ENCODE measurements at places on chromosomes 5 and 9.

GRCh38 chr9:115590011-115590410 lies 472.1 kb upstream of the TNC start:
- no peak for DNase-seq

DNA sequence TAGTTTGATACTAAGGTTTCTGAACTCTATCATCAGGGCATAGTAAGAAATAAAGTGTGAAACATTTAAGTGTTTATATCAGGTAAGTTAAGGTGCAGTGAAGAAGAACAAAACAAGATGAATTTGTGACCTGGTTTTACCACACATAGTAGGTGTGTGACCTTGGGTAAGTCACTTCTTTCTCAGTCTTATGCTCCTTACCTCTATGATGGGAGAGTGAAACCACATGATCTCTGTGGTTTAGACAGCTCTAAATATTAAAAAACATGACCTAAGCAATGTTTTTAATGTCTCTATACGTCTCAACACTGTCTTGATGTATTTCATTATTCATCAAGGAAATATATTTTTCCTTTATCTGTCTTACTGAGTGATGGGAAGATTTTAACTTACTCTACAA lies 629.6 kb upstream of the DMAC1 start:
- no peak for DNase-seq

DNA sequence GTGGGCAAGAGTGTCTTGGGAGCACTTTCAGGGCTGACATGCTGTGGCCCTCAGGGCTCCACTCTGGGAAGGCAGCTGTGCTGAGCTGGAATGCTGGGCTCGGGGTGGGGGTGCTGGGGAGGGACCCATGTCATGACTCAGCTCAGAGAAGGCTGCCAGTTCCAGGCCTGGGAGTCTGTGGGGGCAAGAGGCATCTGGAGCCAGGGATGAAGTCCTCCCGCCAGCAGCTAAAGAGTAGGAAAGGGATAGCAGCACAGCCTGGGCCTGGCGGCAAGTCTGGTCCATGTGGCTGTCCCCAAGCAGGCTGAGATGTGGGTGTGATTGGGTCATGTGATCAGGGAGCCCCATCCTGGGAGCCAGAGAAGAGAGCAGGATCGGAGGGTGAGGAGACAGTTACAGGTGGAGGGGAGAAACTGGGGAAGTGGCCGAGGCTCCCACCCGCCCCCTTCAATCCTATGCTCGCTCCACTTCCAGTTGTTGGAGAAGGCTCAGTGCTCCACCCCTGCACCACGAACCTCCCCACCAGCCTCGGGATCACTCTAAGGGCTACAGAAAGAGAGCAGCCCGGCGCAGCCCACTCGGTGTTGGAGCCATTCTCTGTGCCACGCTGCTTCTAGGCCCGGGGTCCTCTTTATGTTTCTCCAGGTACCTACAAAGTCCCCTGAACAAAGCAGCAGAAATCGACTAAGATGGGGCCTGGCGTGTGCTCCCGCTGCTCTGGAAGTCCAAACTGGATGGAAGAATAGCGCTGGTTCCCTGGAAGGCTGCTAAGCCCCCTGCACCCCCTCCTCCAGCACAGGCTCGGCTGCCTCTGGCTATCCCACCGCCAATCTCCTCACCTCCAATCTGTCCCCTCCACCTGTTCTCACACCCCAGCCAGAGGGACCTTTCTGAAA lies 12.0 kb downstream of the PDGFRB start:
- DNase-seq = no peak

- no peak for DNase-seq
Observed at GRCh38 chr9:86511614-86512360, 157.6 kb upstream of the TUT7 start.

DNA sequence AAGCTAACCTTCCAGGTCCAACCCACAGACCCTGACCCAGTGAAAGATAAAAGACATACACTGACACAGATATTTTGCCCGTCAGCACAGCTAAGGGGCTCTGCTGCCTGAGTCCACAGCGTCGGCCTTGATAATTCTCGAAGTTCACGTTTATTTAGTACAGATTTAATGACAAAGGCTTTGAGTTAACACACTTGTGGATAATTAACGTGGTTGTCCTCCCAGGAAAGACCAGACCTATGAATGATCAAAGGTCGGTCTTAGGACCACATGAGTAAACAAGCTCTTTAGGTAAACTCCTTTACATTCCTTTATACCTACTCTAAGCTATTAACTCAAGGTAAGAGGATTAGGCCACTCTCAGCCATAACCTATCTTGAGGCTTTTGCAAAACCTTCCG lies 11.3 kb upstream of the TEX10 start:
- no peak for DNase-seq
